ENCODE measurements at places on chromosomes 1 and 21.
A peak's percentile ranks its signal among the peaks of the same experiment; 100 is the strongest.

DNA sequence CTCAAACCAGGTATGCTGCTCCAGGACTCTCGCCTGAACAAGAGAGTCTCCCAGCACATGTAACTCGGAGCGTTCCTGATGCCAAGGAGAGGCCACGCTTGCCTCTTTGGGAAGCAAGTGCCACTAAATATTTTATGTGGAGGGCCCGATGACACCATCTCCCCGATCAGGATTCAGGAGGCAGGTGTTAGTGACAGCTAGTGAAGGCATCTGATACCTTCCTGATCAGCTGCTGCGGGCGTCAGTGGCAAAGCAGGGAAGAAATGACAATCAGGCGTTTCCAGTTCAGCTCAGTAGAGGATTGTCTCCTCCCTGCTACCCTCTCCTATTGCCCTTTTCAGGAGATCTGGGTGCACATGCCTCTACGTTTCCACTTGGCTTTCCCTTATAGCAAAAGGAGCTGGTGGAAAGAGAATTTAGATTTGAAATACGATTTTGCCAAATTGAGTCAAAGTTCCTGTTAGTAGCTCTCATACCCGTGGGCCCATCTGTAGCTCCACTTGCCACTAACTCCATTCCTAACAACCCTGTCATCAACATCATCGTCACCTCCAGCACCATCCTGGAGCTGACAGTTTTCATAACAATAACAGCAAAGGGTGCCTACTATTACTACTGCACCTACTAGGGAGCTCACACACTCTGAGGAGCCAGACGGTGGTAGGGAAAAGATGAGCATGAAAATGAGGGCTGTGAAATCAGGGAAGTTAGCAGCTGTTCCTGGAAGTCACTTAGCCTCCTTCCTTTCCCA lies 21.6 kb downstream of the PLXNA2 start:
- no peak for DNase-seq

- no peak for DNase-seq
These were observed 9.6 kb downstream of the TTLL10 start for GRCh38 chr1:1183221-1183747.

DNA sequence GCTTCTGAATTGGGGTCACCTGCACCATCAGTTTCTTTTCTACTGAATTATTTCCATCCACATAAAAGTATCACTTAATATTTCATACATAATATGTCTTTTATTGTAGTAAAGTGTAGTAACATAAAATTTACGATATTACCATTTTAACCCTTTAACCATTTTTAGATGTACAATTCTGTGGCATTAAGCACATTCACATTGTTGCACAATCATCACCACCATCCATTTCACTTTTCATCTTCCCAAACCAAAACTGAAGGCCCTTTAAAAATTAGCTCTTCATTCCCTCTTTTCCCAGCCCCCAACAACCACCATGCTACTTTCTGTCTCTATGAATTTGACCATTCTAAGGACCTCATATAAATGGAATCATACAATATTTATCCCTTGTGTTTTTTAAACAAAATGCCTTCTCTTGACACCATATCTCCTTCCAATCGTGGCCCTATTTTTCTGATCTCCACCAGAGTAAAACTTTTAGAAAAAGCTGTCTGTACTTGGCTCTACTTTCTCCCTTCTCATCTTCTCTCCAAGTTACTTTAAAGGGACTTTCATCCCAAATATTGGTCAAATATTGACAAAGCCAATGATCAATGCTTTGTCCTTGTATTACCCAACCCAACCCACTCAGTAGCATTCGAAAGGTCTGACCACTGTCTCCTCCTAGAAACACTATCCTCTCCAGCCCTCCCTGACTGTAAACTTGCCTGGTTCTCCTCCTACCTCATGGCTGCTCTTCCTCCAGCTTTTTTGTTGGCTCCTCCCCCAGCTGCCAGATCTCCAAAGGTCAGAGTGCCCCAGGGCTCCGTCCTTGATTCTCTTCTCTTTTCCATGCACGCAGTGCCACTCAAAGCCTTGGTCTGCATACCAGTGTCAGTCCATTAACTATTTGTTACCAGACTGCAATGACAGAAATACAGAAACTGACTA lies 44.7 kb downstream of the SLC30A10 start:
- no peak for DNase-seq

DNA sequence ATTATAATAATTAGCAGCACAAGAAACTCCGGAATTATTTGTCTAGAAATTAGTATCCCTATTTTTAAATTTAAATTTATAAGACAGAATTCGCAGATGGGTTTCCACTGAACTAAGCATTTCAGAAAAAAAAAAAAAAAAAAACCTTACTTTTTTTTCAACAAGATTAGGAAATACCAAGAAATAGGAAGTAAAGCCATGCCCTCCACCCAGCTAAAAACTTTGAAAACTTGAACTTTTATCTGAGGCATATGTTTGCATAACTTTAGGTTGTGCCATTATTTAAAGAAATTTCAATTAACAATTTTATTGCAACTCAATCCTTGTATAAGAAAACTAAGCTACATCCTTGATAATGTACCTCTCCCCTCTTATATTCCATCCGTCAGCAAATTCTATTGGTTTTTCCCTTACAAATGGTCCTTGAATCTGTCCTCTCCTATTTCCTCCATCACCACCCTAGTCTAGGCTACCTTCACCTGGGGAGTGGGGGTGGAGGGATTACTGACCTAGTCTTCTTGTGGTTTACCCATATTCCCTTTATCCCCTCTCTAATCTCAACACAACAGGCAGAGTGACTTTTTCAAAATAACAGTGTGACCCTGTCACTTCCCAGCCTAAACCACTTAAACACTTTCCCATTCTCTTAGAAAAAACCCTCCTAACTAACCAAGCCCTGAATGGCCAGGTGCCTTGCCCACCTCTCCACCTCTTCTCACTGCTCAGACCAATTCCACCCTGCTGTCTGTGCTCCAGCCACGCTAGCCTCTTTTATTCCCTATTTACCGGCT lies 1.4 kb upstream of the EVI5 start:
- no peak for DNase-seq

GRCh38 chr21:32929633-32930038 lies 96.1 kb upstream of the OLIG2 start:
- DNase-seq = no peak

- DNase-seq = no peak
These were observed 296.5 kb downstream of the SIPA1L2 start for GRCh38 chr1:232333419-232333767.

DNA sequence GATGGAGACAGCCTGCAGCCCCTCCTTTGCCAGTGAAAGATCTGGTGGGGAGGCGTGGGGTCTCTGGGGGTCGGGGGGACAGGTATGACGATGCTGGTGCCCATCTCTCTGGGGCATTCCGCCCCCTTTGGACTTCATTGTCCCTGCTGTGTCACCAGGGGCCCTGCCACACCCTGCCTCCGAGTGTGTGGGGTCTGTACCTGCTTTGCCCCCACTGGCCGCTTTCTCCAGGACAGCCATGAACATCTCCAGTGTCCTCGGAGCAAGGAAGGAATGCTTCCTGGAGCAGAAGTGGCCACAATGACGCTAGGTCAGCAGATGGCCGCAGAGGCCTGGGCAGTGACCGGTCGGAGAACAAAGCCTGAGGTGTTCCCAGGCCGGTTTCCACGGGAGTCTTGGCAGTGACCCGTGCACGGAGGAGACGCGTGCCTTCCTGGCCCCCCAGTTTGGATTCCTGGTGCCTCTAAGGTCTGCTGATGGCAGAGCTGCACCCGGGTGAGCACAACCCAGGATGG lies 18.6 kb upstream of the TRAPPC10 start:
- no peak for DNase-seq

DNA sequence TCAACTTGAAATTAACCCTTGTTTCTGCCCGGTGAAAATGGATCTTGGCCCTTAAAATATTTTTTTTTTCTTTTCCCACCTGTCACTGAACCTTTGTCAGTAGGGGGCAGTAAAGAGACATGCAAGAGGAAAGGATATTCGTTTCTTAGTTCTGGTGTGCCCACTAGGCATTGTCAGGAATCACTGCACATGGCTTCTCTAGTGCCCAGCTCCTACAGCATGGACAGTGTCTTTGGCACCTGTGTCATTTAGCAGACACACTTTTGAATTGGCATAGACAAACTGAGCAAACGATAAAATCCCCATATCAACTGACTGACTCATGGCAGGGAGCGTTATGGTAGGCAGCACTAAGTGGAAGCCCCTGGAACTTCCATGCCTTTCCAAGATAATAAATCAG lies 1048.1 kb downstream of the BRINP3 start:
- DNase-seq = peak; percentile 32

GRCh38 chr1:95991787-95992520 lies 729.6 kb upstream of the PTBP2 start:
- DNase-seq = no peak

DNA sequence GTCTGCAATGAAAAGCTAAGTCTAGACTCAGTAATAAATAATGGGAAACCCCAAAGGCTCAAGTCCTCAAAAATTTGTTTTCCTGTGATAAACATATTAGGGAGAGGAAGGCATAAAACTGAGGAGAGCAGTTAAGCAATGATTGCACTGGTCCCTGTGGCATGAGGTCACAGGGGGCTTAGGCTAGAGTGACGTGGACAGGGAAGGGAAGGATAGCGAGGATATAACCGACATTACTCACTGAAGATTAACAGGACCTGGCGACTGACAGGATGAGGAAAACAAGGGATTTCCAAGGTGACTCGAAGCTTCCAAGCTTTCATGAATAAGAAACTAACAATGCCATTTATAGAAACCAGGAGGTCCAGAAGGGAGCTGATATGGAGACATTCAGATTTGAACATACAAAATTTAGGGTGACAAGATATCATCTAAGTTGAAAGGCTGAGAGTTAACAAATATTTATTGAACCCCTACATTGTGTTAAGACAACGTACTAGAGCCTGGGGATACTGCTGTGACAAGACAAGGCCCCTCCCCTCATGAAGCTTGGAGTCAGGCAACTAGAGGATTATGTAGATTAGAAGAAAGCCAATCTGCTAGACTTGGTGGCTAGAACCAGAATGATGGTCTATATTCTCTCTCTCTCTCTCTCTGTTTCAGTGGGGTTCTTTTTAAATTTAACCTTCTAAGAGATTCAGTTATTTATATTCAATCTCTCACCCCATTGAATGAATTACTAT lies 33.2 kb upstream of the PKN2 start:
- no peak for DNase-seq

GRCh38 chr1:239914751-239915231 lies 176.9 kb upstream of the FMN2 start:
- no peak for DNase-seq

DNA sequence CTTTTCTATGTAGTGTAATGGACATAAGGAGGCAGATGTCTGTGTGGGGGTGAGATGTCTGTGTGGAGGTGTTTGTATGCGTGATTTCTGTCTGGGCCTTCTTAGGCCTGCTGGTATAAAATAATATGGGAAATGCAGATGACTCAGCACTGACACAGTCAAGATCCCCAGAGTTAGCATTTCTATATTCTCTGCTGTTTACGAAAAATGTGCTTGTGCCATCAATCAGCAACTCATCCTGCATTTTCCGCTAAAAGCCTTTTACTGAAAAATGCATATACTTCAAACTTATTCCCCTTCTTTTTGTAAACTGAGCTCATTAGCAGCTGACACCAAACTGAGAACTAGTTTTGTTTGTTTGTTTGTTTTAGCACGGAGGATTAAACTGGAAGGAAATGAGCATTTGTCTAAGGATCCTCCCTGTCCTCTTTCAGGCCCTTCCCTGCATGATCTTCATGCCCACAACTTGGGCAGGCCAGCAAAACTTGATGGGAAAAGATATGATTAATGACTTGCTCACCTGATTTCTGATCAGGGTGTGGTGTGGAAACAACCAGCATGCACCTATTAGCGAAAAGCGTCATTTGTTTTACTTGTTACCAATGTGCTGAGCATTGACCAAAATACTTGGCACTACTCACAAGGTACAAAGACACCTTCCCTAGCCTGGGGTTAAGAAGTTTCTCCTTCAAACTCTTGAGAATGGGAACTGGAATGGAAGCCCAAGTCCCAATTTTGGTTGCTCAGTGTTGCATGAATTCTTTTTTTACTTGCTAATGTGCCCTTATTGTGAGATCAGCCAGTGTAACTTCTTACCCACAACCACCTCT lies 77.4 kb downstream of the NDUFS5 start:
- no peak for DNase-seq

GRCh38 chr1:203402629-203403337 lies 51.9 kb upstream of the FMOD start:
- no peak for DNase-seq

DNA sequence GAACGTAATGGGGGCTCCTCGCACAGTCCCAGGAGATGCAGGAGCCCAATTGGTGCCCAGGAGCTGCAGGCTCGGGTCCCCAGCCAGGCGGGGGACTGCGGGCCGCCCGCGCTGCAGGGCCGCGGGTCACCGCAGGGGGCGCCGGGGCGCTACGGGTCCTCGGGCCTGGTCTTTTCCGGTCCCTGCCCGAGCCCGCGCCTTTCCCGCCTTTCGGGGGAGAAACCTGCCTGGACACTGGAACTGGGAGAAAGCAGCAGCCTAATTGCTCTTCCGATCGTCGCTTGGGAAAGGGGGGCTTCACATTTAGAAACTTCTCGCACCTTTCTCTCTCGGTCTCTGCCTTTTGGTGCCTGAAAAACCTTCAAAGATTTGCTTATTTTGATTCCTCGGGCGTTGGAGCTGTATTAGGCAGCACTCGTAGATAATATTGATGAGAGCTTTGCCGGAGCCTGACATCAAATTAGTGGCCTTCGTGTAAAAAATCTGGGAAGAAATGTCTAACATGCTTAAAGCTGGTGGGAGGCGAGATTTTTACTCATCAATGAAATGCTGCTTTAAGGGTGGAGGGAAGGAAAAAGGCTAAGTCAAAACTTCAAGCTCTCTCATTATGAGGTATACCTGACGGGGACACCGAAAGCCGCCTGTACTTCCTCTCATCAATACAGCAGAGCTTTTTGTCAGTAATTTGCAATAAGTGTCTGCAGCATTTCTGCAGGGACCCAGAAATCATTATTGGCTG lies 12.6 kb upstream of the BARHL2 start:
- no peak for DNase-seq

- DNase-seq = no peak
These were observed 78.4 kb downstream of the CD58 start for GRCh38 chr1:116492358-116492811.

GRCh38 chr21:40200126-40200525 lies 332.9 kb downstream of the PCP4 start:
- DNase-seq = no peak

DNA sequence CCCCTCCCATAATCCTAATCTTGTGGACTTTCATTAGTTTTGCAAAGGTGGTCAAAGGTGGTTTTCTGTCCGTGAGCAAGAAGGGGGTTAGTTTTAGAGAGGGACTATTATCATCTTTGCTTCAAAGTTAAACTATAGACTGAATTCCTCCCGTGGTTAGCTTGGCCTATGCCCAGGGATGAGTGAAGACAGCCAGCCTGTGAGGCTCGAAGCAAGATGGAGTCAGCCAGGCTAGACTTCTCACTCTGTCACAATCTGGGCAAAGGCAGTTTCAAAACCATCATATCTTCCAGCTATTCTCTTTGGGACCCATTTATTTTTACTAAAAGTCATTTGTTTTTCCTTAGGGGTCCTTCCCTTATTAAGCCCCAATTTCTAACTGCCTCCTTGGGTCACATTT lies 12.9 kb upstream of the ENO1 start:
- no peak for DNase-seq

GRCh38 chr1:85351202-85351828 lies 74.9 kb upstream of the BCL10 start:
- DNase-seq = no peak

Data from LNCaP clone FGC (cell line).